ENCODE measurements at places on chromosomes 5 and 9.

DNA sequence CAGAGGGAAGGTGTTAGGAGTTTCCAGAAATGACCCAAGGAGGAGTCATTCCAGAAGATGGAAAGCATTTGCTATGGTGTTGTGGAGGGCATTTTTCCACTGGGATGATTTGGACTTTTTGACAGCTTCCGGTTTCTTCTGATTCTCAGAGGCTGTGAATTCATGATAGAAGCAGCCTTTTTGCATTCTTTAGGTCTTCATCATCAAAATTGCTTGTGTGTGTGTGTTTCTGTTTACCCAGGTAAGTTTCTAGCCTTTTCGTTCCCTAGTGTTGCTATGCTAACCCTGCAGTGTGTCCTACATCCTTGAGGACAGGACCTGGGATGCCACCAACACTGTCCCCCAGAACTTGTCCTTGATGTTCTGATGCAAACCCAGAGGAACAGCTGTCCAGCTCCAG, 19.6 kb downstream of the IRX1 start:
- H3K4me3 ChIP-seq = no peak overlapping the region
- no peaks in the 10 kb centered on the region for H3K27me3 ChIP-seq
- DNase-seq = no peak
- no peaks in the 10 kb centered on the region for H3K4me1 ChIP-seq
- no peaks in the 10 kb centered on the region for H3K36me3 ChIP-seq

DNA sequence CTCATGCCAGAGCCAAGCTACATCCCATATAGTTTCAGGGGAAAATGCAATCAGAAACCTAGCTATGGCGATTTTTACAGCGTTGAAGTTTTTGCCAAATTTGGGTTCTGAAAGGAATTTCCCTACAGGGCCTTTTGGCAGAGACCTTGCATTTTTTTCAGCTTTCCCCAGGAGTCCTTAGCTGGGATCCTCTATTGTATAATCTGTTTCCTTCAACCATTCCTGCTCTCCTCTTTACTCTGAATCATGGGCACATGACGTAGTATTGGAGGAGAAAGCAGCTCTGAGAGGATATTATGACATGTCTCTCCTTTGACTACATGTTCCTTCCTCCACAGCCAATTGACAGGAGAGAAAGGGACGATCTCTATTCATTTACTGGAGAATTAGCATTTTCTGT, 118.5 kb upstream of the ERCC6L2 start:
- H3K4me1 ChIP-seq = peaks cover 1% of the 10 kb centered on the region
- H3K27me3 ChIP-seq = no peaks in the 10 kb centered on the region
- H3K36me3 ChIP-seq = no peaks in the 10 kb centered on the region
- H3K27ac ChIP-seq = no peak overlapping the region
- no peak overlapping the region for H3K4me3 ChIP-seq
- DNase-seq = no peak

DNA sequence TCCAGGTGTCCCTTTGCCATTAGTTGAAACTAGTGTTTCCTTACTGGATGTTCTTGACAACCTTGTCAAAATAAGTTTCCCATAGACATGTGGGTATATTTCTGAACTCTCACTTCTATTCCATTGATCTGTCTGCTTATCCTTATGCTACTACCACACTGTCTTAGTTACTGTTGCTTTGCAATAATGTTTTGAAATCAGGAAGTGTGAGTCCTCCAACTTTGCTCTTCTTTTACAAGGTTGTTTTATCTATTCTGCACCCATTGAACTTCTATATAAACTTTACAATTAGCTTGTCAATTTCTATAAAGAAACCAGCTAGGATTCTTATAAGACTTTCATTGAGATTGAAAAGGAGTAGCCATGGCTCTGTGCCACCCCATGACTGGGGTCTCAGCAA, 24.3 kb downstream of the CD14 start:
- no peak for DNase-seq
- no peaks in the 10 kb centered on the region for H3K27me3 ChIP-seq
- H3K4me3 ChIP-seq = no peak overlapping the region
- no peak overlapping the region for H3K27ac ChIP-seq

DNA sequence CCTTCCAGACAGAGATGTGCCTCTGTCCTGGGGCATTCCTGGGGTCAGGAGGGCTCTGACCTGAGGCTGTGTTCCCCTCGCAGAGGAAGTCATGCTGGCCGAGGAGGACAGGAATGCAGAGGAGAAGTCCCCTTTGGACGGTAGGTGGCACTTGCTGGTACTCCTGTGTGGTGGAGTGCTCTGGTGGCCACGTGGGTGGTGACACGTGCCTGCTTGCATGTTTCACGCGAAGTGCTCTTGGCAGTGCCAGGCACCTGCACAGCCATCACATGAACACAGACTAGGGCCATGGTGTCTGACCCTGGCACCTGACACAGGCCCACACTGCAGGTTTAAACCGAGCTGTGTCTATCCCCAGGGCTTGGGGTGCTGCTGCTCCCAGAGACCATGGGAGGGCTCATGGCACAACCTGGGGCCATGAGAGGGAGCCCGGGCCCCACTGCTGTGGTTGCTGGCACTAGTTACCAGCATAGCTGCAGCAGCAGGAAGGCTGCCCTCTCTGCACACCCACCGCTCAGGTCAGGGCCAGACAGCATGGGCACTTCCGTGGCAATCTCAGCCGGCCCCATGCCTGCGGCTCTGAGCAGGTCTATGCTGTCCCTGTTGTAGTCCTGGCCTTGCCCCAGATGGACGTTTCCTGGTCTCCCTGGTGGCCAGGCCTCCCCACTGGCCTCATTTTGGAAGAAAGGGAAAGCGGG, 79.3 kb downstream of the CACNA1B start:
- no peaks in the 10 kb centered on the region for H3K27me3 ChIP-seq
- H3K27ac ChIP-seq = no peak overlapping the region
- DNase-seq = no peak
- H3K4me3 ChIP-seq = no peak overlapping the region
- no peaks in the 10 kb centered on the region for H3K4me1 ChIP-seq
- H3K36me3 ChIP-seq = no peaks in the 10 kb centered on the region

GRCh38 chr5:162272417-162272816, 204.8 kb downstream of the GABRG2 start:
- no peak overlapping the region for H3K27ac ChIP-seq
- H3K4me3 ChIP-seq = no peak overlapping the region
- no peaks in the 10 kb centered on the region for H3K4me1 ChIP-seq
- DNase-seq = no peak
- H3K36me3 ChIP-seq = no peaks in the 10 kb centered on the region

All from natural killer cell (primary cell).